WERI-Rb-1 (cell line): ENCODE measurements at places on chromosomes 7 and 10.

DNA sequence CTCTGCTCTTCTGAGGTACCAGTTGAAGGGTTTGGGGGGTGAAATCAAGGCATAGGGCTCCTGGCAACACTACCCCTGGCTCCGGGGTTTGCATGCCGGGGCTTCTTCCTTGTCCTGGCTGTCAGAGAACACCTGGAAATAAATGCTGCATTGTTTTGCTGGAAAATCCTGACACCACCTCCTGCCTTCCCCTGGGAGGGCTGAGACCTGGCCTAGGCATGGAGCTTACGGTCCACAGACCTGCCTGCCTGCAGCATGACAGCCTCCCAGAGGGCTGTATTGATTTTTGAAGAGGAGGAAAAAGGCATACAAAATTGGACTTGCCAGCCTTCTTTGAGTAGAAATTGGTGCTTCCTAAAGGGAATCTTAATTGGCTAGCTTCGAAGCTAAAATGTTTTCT, 227.1 kb downstream of the MGMT start:
- no peak for DNase-seq

DNA sequence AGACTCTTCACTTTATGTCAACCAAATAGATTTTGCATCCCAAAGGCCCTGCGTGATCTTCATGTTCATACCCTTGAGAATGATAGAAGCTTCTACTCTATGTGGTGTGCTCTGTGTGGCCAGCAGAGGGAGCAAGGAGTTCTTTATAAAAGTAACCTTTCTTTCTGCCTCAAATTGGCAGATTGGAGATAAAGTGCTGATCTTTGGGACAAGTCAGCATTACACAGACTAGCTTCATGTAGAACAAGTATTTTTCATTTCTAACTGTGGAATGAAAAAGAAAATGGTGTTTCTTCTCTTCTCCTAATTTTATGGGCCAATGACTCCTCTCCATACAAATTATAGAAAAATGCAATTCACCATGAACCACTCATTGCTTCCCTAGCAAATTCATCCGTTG, 1214.1 kb downstream of the SORCS1 start:
- peak; percentile 53 for DNase-seq

DNA sequence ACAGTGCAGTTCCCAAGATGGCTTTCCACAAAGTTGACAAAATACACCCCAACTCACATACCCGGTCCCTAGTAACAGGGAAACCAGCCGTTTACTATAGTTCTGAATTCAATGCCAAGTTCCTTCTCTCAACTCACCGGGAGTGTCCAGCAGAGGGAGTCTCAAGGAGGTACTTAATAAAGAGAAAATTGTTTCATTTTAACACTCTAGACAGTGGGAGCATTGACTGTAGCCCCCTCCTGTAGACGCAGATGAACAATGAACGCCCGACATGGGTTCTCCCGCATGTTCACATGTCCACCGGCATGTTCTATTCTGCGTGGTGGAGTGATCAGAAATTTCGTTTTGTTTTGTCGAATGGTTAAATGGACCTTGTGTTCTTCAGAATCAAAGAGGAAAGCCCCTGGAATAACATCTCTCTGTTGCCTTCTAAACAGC, 1.9 kb downstream of the HIPK2 start:
- peak; percentile 60 for DNase-seq

GRCh38 chr10:99374972-99375371, 45.8 kb downstream of the CNNM1 start:
- DNase-seq: no peak

- no peak for DNase-seq
These were observed 23.9 kb downstream of the GLCCI1 start for GRCh38 chr7:7992506-7992905.

DNA sequence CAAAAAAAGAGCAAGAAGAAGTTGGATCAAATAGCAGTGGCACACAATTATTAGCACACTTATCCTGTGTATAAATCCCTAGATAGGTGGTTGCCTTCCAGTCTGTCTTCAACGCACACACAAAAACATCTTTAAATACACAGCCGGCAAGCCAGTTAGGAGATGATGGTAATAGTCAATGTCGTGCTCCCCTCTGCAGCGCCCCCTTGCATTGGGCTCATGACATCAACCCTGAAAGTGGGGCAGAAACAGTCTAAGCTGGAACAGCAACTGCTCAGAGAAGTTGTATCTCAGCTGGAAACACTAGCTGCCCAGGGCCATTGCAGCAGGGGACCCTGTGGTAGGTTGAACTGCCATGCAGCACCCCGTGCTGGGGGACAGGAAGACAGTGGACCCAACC, 179.5 kb upstream of the YAE1 start:
- no peak for DNase-seq

DNA sequence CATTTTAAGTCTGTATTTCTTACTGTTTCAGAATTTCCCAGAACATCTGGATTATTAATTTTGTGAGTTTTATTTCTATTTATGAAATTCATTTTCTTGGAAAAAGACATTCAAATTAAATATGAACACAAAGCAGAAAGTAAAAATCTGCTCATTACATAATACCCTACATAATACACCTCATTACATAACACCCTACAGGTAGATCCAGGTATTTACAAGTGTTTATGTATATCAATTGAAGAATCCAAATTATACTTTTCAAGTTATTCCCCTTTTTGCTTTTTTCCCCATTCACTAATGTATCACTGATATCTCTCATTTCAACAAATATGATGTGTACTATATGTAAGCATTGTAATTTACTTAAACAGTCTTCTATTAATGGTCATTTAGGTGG, 129.1 kb downstream of the USP6NL start:
- no peak for DNase-seq
